CD4-positive, alpha-beta memory T cell (primary cell): ENCODE measurements at places on chromosomes 1 and 21.
A peak's percentile ranks its signal among the peaks of the same experiment; 100 is the strongest.

DNA sequence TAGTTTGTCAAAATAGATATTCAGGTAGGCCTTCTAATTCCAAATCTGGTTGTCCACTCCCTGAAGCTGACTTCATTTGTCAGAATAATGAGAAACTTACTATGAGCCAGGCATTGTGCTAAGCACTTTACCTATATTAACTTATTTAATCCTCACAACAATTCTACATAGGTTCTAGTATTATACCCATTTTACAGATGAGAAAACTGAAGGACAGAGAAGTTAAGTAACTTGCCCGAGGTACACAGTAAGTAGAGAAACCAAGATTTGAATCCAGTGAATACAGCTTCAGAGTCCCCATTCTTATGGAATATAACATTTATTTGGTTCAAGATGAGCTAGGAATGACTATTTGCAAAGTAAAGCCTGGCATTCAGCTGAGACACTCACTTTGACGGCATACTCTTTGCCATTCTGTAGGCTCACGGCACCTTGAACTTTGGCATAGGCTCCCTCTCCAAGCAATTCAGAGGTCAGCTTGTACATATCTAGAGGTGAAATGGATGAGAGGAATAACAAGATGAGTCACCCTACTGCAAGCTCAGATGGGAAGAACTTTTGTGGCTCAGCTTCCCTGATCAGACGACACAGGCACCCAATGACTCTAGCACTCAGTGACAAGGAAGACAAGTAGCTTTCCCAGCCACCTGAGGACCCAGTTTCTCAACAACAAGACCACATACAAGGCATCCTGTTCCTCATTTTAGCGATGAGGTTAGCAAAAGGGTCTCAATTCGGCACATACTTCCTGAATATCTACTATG, 23.7 kb downstream of the MKNK1 start:
- no peak for DNase-seq

DNA sequence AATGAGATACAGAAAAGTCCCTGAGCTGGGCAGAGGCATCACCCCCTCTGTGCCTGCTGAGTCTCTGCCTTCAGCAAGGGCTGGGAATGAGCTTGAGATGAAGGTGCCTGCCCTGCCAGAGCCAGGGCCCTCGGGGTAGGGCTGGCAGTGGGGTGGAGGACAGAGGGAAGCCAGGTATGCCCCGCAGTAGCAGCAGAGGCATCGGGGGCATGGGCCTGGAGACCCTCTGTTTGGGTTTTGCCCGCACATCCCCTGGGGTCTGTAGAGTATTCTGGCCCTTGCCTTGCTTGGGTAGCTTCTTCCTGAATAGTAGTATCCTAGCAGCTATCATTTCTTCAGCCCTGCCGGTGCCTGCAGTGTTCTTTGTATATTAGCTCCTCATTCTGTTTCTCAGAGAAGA, 33.0 kb downstream of the QSOX1 start:
- DNase-seq: no peak

DNA sequence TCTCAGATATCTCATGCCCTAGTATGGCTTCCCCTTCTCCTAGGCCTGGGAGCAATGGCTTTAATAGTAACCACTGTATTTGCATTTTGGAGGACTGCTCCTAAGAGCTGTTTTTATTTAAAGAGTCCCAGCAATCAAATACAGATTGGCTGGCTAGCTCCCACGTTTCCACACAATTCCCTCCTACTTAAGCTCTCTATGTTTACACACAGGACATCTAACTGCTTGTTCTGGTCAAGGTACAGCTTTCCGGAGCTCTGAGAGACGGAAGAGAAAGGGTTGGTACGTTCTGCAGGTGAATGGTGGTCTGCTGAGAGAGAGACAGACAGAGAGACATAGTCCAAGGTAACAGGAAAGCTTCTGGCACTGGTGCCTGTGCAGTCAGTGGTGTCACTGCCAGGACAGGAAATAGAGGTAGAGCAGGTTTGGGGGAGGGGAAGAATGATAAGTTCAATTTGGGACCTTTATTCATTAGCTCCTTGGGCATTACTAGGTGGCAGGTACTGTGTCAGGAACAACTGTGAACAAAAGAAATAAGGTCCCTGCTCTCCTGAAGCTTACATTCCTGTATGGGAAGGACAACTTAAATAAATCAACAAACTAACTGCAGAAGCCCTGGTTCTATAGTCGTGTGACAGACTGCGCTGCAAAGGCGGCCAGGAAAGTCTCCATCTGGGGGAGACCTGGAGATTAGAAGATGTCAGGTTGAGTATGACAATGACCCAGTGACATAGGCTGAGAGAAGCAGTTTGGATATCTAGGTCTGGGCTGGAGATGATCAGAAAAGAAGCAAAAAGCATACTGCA, 1.2 kb upstream of the SLC25A33 start:
- no peak for DNase-seq

- DNase-seq: no peak
Measured at GRCh38 chr21:46608672-46609111, 3.8 kb upstream of the S100B start.

DNA sequence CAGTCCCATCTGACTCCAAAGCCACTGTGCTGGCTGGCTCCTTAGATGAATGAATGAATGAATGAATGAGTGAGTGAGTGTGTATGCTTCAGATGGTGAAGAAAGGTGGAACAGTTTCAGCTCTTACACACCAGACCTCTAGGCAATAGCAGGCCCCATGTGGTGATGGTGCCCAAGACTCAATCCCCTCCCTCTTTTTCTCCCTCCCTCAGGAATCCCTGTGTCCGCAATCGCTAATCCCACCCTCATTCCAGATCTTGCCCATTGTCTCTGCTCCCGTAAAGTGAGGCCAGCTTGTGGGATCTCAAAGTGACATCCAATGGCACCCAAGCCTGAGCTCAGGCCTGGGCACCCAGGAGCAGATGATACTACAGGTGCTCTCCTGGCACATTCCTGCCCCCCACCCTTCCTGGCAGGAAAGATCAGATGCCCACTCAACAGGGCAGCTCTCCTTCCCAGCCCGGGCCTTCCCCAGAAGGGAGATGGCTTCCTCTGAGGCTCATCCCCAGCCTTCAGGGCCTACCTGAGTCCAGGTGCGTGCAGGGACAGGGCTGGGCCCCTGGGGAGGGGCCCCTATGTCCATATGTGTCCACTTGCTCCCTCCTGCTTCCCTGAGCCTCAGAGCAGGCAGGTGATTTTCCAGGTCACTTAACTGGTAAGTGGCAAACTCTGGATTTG, 106.4 kb downstream of the HMGB4 start:
- no peak for DNase-seq

- no peak for DNase-seq
Measured at GRCh38 chr21:46552865-46553379, 52.0 kb downstream of the S100B start.

- no peak for DNase-seq
Measured at GRCh38 chr1:212791261-212791675, 309 bp downstream of the NSL1 start.

- DNase-seq: no peak
Measured at GRCh38 chr1:96992871-96993270, 271.3 kb downstream of the PTBP2 start.

DNA sequence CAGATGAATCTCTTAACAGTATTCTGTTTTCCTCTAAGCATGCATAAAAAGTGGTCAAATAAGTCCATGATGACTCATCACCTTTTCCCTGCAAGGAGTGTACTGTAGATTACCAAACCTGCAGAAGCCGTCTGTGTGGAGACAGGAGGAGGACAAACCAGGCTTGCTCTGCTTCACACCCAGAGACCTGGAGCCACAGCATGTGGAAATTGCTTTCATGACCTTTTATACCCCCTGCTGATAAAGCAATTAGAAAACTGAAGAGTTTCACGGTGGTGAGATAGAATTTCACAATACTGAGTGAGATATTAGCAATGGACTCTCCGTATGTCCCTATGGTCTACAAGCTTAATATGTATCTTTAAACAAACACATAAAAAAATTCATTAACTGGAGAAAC, 9.4 kb downstream of the CORT start:
- DNase-seq: no peak

GRCh38 chr1:215376544-215377264, 190.4 kb upstream of the KCTD3 start:
- no peak for DNase-seq

DNA sequence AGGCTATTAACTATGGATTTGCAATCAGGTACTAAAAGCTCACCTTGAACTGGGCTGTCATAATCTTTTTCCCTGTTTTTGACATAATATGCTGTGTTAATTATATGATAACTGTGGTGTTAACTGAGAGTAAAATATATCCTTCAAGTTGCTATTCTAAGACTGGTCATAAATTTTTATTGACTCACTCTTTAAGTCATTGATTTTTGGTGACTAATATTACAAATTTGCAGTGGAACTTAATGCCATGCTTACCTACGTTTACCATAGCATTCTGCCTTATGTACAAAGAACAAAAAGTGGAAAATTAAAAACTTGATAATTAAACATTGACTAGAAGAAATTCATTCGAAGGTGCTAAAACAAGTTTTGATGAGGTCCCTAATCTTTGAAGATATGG, 872.4 kb downstream of the BRINP3 start:
- no peak for DNase-seq

- no peak for DNase-seq
Measured at GRCh38 chr1:245234217-245235081, 79.7 kb downstream of the KIF26B start.

GRCh38 chr1:6801966-6802365, 16.7 kb downstream of the CAMTA1 start:
- DNase-seq: no peak

GRCh38 chr21:17598437-17598836, 14.3 kb downstream of the BTG3 start:
- DNase-seq: no peak

DNA sequence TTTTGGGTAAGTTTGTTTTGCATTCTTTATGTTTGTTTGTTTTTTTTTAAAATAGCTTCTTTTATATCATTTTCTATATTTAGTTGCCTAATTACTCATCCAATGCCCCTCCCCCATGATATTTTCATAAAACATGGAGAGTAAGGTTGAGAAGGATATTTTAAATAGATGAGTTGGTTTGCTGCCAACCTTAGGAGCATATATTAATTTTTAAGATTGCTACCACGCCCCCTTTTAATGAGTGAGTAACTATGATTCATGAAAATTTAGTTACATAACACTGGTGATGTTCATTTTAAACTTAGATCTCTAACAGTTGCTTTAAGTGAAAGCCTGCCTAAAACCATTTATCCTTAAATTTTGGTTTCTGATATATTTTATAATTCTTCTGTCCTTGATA, 18.7 kb downstream of the TMEM50A start:
- DNase-seq: no peak

GRCh38 chr1:109478806-109479205, 4.9 kb upstream of the ATXN7L2 start:
- no peak for DNase-seq

- no peak for DNase-seq
Measured at GRCh38 chr1:228795596-228795995, 60.3 kb downstream of the RHOU start.

- no peak for DNase-seq
Measured at GRCh38 chr1:229778794-229779193, 152.7 kb downstream of the URB2 start.

- no peak for DNase-seq
Measured at GRCh38 chr1:74502432-74502831, 10.0 kb downstream of the LRRC53 start.

GRCh38 chr1:47755101-47755990, 241.8 kb downstream of the TRABD2B start:
- DNase-seq: peak; percentile 11

DNA sequence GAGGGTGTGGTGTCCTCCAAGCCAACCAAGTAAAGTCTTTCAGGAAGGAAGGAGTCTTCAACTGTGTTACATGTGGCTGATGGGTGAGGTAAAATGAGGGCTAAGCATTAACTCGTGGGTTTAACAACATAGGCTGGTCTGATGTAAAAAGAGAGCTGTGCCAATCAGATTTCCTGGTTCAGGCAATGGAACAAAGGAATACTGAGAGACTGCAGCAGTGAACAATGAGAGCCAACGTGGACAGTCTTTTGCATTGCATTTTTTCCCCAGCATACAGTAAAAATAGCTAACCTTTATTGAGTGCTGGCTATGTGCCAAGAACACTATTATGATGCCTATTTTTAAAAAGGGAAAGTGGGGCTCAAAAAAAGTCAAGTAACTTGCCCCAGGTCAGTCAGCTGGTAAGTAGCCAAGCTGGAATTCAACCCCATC, 31.1 kb downstream of the DLGAP3 start:
- DNase-seq: no peak

GRCh38 chr1:114156538-114157274, 3.0 kb upstream of the SYT6 start:
- no peak for DNase-seq

- DNase-seq: no peak
Measured at GRCh38 chr1:236160540-236161127, 18.3 kb downstream of the GPR137B start.

GRCh38 chr1:223222377-223222776, 79.3 kb upstream of the TLR5 start:
- no peak for DNase-seq

DNA sequence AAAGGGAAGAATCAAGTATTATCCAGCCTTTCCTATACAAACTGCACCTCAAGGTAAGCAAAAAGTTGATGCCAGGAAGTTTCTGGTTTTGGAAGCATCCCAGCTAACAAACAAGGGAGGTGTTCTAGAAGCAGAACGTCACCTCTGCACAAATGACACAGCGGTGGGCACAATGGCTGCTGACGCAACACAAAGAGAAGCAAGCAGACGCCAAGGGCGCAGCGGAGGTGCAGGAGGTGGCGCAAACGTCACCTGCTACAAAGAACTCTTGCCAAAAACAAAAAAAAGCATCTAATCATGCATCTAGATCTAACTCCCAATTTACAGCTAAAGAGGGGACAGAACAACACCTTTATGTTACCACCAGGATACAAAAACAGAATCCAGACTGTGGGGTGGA, 88.5 kb downstream of the NPHP4 start:
- DNase-seq: no peak

GRCh38 chr1:93783876-93784275, 95.1 kb downstream of the DNTTIP2 start:
- DNase-seq: no peak

- DNase-seq: no peak
Measured at GRCh38 chr21:33025106-33025488, 638 bp upstream of the OLIG2 start.

- DNase-seq: no peak
Measured at GRCh38 chr1:2216767-2217058, 11.4 kb upstream of the SKI start.

DNA sequence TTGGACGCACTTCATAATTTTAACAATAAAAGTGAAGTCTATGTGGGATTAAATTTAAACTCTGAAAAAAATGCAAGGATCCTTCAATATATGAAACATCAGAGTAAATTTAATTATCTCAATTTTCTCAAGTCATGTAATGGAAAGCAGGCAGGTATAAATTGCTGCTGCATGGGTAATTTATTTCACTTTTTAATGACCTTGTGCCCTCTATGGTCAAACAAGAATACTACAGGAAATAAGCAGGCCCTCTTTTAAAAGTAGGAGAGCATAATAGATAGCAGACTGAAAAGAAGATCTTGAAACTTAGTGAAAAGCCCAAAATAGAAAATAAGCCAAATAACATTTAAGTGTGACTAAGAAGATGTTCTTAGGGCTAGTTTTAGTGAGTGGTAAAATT, 22.9 kb downstream of the BCAS2 start:
- peak; percentile 28 for DNase-seq
